Naive thymus-derived CD4-positive, alpha-beta T cell (primary cell): ENCODE measurements at places on chromosomes 1 and 21. TPM values are rescaled to one million over a fixed set of nuclear protein-coding genes. Genes with fewer than 3 reads are reported as not detected.

- peak; percentile 50 for DNase-seq
Measured at GRCh38 chr21:44874497-44875315, 1.2 kb upstream of the PTTG1IP start.

The CYP2J2 gene
- total RNA-seq: 1.1 TPM

GRCh38 chr1:200041337-200042118 is 14.0 kb downstream of the NR5A2 start:
- no peak for DNase-seq

The IRF6 gene
- total RNA-seq: 1.6 TPM

The PGBD5 gene
- not detected for total RNA-seq

The EPHA8 gene
- not detected for total RNA-seq

GRCh38 chr1:109815809-109816174 is 52.1 kb upstream of the EPS8L3 start:
- DNase-seq: no peak

GRCh38 chr1:54404939-54405897 is 976 bp downstream of the SSBP3 start:
- DNase-seq: peak; percentile 40

GRCh38 chr1:222641269-222641948 is 23.5 kb downstream of the MIA3 start:
- DNase-seq: no peak

The POU3F1 gene
- not detected for total RNA-seq

GRCh38 chr1:115203287-115203686 is 114.0 kb upstream of the TSPAN2 start:
- DNase-seq: no peak

DNA sequence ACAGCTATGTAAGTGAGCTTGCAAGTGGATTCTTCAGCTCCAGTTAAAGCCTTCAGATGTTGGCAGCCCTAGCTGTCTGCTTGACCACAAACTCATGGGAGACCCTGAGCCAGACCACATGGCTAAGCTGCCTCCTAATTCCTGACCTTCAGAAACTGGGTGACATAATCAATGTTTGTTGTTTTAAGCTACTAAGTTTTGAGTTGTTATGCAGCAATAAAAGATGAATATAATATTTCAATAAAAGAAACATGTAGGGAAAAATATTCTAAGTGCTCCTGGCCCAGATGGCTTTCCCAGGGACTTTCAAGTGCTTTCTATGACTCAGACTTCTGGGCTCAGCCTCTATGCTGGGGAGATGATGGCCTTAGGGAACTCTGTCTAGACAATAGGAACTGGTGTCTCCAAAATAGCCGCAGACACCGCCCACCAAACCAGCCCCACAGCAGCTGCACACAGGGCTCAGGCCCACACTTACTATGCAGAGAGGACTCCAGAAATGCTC is 20.3 kb upstream of the AZIN2 start:
- no peak for DNase-seq

GRCh38 chr1:33849211-33849610 is 14.7 kb upstream of the HMGB4 start:
- no peak for DNase-seq

GRCh38 chr1:206925106-206925736 is 3.5 kb upstream of the FCMR start:
- DNase-seq: peak; percentile 37

DNA sequence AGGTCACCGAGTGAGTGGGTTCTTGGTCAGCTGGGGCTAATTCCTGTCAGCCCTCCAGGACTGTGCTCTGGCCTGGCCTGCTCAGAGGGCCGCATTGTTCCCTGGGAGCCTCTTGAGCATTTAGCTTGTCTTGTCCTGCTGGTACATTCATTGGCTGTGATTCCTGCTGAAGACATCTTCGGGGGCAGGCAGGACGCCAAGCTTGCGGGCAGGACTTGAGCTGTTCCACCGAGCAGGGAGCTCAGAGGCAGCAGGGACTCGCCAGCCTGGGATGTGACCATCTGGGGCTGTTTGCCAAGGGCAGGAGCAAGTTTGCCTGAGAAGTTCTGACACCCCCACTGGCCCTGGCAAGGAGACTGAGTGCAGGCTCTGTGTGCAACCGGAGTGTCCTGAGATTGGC is 7.0 kb upstream of the SLC26A9 start:
- DNase-seq: no peak

- no peak for DNase-seq
Measured at GRCh38 chr1:39360731-39361130, 130.7 kb upstream of the BMP8A start.

GRCh38 chr1:6624710-6625583 is at the start of gene THAP3:
TSS of gene THAP3 (plus strand) at chr1:6624868. CDS start at chr1:6625219, 351 bp downstream.
- peak; percentile 77 for DNase-seq

- DNase-seq: no peak
Measured at GRCh38 chr1:192824511-192824910, 15.7 kb downstream of the RGS2 start.

- DNase-seq: no peak
Measured at GRCh38 chr1:103170609-103171008, 62.3 kb upstream of the COL11A1 start.

DNA sequence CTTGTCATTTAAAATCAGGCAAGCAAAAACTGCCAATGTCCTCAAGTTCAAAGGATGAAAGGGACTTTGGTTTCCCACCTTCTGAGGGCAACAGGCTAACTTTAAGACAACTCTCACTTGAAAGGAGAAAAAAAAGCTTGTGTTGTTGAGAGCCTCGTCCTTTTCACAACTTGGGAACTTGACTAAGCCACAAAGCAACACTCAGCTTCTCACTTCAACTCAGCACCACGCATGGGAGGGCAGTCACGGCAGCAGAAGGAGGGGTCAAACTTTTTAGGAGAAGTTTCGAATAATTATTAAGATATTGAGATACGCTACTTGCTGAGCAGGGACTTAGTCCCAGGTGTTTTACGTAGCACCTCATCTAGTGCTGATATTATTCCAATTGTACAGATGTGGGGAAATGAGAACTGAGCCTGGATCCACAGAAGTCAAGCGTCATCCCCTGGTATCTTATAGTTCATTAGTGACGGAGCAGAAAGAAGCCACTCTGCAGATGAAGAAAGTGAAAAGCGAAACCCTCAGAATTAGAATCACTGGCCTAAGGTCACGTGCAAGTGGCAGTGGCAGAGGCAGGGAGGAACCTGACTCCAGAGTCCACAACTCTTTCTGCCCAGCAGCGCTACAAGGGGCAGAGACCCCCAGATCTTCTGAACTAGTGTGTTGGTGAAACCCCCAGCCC is 83.6 kb downstream of the JAK1 start:
- DNase-seq: no peak

- DNase-seq: no peak
Measured at GRCh38 chr1:243438815-243439214, 183.0 kb downstream of the SDCCAG8 start.

DNA sequence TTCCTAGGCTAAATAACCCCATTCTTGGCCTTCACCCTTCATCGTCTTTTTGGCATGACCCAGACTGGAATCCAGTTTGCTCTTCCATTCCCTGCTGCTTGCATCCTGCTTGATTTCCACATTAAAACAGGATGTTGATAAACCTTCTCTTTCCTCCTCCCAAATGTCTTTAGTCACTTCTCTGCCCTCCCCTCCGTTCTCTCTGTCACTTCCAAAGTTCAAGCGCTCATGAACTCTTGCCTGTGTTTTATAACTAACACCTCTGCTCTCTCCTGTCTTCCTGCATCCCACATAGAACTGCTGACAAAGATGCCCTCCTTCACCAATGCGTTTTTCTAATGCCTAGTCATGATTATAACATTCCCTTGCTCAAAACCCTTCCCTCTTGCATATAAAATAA is 65.6 kb upstream of the SLC44A3 start:
- no peak for DNase-seq

DNA sequence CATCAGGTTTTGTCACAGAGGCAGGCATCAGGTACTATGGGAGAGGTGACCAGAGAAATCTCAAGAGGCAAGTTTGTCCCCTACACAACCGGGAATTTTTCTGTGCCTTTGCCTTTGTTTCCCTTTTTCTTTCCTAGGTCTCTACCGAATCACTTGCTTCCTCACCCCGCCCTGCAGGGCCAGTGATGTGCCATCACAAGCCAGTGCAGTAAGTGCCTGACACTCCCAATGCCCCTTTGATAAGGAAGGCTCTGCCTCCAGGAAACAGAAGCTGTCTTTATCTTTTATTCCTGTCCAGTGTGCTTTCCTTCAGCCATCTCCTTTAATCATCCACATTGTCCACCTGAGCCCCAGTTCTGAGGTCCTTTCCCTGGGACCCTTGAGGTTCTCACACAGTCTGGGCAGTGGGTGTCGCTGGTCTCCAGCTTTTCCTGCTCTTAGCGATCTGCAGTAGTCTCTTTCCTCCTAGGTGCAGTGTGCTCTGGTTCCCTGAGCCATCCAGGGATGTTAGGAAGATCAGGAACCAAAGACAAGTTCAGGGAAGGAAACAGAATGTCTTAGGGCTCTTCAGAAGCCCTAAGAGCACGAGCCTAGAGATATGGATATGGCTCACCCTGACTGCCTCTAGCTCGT is 36.6 kb downstream of the GJA5 start:
- DNase-seq: peak; percentile 24

DNA sequence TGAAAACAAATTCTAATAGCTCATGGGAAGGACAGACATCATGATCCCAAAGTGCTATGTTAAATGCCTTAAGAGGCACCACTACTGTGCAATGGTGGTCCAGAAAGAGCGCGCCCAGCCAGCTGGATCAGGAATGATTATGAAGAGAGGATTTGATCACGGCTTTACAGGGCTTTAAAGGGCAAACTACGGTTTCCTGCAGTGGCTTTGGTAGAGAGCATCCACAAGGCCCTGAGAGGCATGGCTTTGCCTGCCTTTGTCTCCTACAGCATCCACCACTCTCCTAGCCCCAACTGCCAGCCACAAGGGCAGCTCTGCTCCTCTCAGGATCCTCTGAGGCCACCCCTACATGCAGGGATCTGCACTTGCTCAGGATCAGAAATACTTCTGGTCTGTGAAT is 40.7 kb downstream of the ZNF281 start:
- DNase-seq: no peak
